H1 (cell line): ENCODE measurements at places on chromosomes 2 and 18. TPM values are rescaled to one million over a fixed set of nuclear protein-coding genes. Genes with fewer than 3 reads are reported as not detected.

Gene FBXO41
- total RNA-seq, result 13.5 and 14.3 TPM in 2 replicates

Gene CRYBA2
- total RNA-seq, result not detected in 2 replicates

Gene PXDN
- total RNA-seq, result 131 and 141 TPM in 2 replicates

Gene ABCA12
- total RNA-seq, result not detected in 2 replicates

Gene UPP2
- total RNA-seq, result not detected in 2 replicates

Gene AQP12B
- not detected in 2 replicates for total RNA-seq

Gene CCNYL1
- 35.4 and 36.2 TPM in 2 replicates for total RNA-seq

Gene LYG1
- total RNA-seq, result 0.86 TPM in 1 of 2 replicates, not detected in the other

Gene CACNB4
- 4.0 and 4.1 TPM in 2 replicates for total RNA-seq

Gene NCKAP1
- total RNA-seq, result 153 and 173 TPM in 2 replicates

Gene ANXA4
- total RNA-seq, result 16.9 and 17.6 TPM in 2 replicates

Gene NCKAP5
- total RNA-seq, result 0.46 and 0.86 TPM in 2 replicates

Gene OBSL1
- 127 and 135 TPM in 2 replicates for total RNA-seq

Gene LHCGR
- 0.31 and 0.73 TPM in 2 replicates for total RNA-seq

Gene PLEKHA3
- 20.1 and 22.3 TPM in 2 replicates for total RNA-seq

Gene HOXD12
- total RNA-seq, result not detected in 2 replicates

Gene GPR55
- not detected in 2 replicates for total RNA-seq

Gene OTOS
- total RNA-seq, result 0.63 TPM in 1 of 2 replicates, not detected in the other

Gene TYMS
- total RNA-seq, result 85.1 and 91.9 TPM in 2 replicates

Gene KCNIP3
- 1.9 and 2.9 TPM in 2 replicates for total RNA-seq

Gene ECEL1
- total RNA-seq, result 6.5 and 7.7 TPM in 2 replicates

Gene TBR1
- not detected in 2 replicates for total RNA-seq

Gene TRPM8
- 0.54 TPM in 1 of 2 replicates, not detected in the other for total RNA-seq

Gene GPAT2
- 0.63 and 1.0 TPM in 2 replicates for total RNA-seq

Gene RANBP2
- 95.9 and 99.8 TPM in 2 replicates for total RNA-seq

Gene IL1F10
- not detected in 2 replicates for total RNA-seq

Gene UGT1A7
- total RNA-seq, result not detected in 2 replicates

Gene FBXO36
- total RNA-seq, result 2.8 and 3.4 TPM in 2 replicates

Gene SNORC
- 1.6 and 2.1 TPM in 2 replicates for total RNA-seq

Gene TUBA4B
- total RNA-seq, result 0.24 TPM in 1 of 2 replicates, not detected in the other

Gene SMAD2
- 124 and 132 TPM in 2 replicates for total RNA-seq

Gene DES
- 1.5 and 1.8 TPM in 2 replicates for total RNA-seq

Gene SLC4A5
- total RNA-seq, result 0.52 and 0.86 TPM in 2 replicates

Gene CD8B2
- total RNA-seq, result not detected in 2 replicates

Gene KRTCAP3
- total RNA-seq, result 50.1 and 55.4 TPM in 2 replicates

Gene CIB4
- total RNA-seq, result not detected in 2 replicates

Gene TMEM17
- 0.69 and 0.99 TPM in 2 replicates for total RNA-seq

Gene SGPP2
- total RNA-seq, result not detected in 2 replicates

Gene MYO3B
- 0.19 and 0.27 TPM in 2 replicates for total RNA-seq

Gene FSHR
- total RNA-seq, result not detected in 2 replicates

Gene FOXI3
- total RNA-seq, result 15.9 and 17.1 TPM in 2 replicates

Gene CDH2
- 53.8 and 56.5 TPM in 2 replicates for total RNA-seq

Gene VWC2L
- not detected in 2 replicates for total RNA-seq

Gene TRIM43
- not detected in 2 replicates for total RNA-seq

Gene UGT1A8
- total RNA-seq, result not detected in 2 replicates

Gene TWIST2
- 2.1 and 2.6 TPM in 2 replicates for total RNA-seq

Gene RESP18
- not detected in 2 replicates for total RNA-seq

Gene CTLA4
- not detected in 2 replicates for total RNA-seq

Gene PLA2R1
- total RNA-seq, result 1.5 and 2.2 TPM in 2 replicates

Gene KCNJ3
- 0.50 and 0.80 TPM in 2 replicates for total RNA-seq

Gene MMADHC
- 123 and 130 TPM in 2 replicates for total RNA-seq

Gene CAPN14
- 0.07 and 0.08 TPM in 2 replicates for total RNA-seq

Gene GPR35
- total RNA-seq, result 0.29 TPM in 1 of 2 replicates, not detected in the other

Gene HOXD13
- total RNA-seq, result not detected in 2 replicates
